ENCODE measurements at places on chromosomes 1 and 21.

DNA sequence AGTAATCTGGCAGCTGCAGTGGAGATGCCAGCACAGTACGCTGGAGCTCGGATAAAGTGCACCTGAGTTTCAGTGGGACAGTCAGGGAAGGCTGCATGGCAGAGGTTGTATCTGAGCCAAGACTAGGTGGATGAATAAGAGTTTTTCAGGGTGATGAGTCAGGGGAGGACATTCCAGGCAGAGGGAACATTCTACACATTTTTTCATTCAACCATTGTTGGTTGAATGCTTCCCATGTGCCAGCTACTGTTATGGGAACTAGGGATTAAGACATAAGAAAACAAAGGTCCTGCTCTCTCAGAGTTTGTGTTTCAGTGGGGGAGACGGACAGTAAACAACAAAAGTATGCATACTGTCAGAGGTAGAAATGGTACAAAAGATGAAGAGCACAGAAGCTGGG is 5.2 kb downstream of the LEPR start:
- DNase-seq = no peak

- peak; percentile 32 for DNase-seq
These were observed 352.5 kb downstream of the HHAT start for GRCh38 chr1:210681158-210681557.

DNA sequence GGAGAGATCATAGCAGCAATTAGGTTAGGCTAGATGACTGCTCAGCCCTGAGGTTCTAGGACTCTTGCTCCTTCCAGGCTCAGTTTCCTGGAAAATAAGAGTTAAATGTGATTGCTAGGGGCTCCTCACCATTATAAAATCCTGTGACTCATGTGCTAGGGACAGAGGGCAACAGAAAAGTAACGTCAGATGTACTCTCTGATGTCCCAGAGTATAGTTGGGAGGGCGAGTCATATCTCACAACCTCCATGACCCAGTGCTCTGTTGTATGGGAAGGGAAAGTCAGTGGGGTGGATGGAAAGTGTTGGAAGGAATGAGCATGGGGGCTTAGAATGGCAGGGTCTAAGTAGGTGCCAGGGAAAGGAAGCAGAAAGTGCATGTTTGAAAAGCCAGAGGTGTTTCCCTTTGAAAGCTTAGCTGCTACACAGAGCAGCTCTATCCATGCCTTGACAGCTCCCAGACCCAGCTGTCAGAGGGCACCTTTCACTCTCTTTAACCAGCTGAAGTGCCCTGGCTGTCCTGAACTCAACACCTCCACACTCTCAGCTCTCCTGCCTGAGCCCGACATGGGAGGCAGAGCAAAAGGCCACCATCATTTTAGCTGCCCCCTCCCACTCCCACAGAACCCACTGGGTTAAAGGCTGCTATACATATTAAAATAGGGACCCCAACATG is 11.6 kb downstream of the GJA5 start:
- DNase-seq = no peak

DNA sequence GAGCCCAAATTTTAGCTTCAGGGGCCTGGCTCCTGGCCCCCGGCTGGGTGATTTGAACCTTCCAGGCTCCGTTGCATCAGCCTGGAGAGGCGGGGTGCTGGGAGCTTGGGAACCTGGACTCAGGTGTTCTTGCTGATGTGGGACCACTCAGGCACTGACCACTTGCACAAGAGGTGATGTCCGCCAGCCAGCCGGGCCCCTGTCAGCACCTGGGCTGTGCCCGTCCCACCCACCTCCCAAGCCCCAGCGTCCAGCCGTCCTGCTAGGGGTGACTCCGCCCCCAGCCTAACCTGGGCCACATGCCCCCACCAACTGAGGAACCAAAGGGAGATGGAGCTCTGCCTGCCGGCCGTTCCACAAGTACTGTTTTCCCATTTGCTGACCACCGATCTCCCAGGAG is 47.4 kb upstream of the ARHGEF16 start:
- no peak for DNase-seq

DNA sequence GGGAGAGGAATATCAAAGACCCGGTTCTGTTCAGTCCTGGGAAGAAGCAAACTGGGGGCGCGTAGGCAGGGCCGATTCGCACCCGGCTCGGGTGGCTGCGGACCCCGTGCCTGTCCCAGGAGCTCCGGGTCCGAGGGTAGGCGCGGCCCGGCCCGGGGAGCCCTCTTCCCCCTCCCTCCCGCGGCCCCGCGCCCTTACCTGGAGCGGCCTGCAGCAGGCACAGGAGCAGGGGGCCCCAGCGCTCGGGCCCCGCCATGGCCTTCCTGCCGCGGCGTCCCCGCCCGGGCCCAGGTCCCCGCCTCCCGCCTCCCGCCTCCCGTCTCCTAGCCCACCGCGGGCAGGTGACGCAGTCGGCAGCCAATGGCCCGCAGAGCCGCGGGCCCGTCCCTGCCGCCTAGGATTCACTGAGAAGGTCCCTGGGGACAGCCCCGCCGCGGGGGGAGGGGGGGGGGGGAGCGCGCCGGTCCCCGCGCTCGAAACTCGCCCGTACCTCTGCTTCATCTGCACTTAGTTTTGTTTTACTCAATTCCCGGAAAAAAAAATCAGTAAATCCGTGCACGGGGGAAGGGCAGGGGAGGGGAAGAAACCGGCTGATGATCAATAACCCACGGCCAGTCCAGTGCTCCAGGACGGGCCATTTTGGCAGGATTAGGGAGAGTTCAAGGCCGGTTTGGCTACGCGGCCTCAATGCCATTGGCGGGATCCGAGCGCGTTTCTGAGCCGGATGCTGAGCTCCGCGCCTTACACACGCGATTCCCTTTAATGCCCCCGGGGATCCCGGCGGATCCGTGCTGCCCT is at the start of gene IFNLR1:
Gene IFNLR1, minus strand, starts transcription at position 297 of the 798 bp plus-strand sequence. Its CDS starts 41 bp downstream, at position 256.
- peak; percentile 27 for DNase-seq

DNA sequence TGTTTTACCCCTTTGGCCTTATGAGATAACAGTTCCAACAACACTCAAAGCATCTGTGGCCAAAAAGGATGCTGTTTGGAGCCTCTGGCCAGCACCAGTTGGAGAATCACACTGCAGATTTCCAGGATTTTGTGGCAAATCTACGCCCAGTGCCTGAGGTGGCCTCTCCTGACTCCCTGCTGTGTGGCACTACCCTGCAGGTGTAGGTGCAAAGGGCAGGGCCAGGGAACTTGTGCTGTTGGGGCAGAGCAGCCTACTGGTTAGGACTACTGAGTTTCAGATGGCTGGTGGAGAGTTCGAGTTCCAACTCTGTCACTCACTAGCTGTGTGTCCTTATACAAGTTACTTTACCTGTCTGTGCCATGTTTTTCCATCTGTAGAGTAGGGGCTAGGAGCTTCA is 170.5 kb downstream of the PTPRU start:
- DNase-seq = no peak

DNA sequence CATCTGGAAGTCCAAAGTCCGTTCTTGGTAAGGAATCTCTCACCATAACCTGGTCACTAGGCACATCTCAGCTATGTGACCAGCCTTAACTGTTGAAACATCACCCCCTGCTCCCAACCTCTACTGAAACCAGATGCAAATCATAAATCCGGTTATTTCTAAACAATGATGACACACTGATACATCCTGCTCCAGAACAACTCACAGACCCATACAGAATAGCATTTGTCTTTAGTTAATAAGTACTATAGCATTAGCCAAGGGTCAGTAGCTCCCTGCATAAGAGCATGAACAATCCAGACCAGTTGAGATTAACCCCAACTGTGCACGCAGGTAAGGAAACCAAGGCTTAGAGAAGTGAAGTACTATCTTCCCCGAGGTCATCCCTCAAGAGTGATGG is 38.0 kb upstream of the KCTD3 start:
- DNase-seq = no peak

DNA sequence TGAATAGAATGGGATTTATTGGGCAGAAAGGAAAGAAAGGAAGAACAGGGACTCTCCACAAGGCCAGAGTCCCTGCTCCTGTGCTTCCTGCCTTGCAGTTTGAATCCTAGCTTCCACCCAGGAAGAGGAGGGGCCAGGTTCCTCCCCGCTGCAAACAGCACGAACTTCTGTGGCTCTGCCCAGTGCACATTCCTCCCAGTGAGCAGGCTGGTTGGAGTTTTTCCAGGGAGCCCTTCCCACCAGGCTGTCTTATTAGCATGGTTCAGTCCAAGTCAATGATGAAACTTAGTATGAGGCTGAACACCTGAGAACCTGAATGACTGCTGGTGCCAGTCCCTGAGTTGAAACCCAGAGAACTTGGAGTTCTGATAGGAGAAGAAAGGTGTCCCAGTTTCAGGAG is 247.2 kb downstream of the DUSP10 start:
- DNase-seq = no peak

GRCh38 chr1:198326232-198326631 is 169.4 kb downstream of the NEK7 start:
- no peak for DNase-seq

DNA sequence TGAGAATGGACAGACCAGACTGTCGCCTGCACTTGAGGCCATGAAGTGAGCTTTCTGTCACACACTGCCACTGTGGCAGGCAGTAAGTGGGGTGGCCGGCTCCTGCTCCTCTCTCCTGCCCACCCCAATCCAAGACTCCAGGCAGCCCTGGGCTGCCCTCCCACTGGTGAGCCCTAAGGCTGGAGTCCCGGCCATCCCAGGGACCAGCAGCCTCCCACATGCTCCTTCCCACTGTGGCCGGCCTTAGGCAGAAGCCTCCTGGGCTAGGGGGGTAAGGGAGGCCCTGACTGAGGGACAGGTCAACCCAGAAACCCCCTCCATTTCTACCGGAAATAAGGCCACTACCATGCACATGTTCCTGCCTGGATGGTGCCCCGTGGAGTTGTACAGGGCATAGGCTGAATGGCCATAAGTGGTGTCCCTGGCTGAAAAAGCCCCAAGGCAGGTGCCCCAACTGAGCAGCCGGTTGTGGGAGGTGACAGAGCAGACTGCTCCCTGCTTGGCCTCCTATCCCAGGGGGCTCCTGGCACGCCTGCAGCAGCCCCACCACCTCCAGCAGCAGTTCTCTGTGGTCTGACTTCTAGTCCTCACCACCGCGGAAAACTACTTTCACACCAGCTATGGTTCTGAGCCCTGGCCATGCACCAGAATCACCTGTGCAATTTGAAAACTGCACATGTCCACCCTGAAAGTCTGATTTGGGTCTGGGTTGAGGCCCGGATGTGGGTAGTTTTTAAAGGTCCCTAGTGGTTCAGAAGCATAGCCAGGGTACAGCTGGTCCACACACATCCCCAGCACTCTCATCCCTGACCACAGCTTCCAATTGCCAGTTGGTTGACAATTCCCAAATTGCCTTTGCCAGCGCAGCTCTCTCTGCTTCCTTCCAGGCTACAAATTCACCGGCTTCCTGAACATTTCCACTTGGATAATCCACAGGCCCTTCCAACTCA is 1.6 kb upstream of the ARTN start:
- DNase-seq = no peak
